Stimulated activated CD4-positive, alpha-beta T cell treated with anti-CD3 and anti-CD28 coated beads, Interleukin-2, amount 100 ng/mL, for 24 hours (primary cell): ENCODE measurements at places on chromosomes 4 and X.

DNA sequence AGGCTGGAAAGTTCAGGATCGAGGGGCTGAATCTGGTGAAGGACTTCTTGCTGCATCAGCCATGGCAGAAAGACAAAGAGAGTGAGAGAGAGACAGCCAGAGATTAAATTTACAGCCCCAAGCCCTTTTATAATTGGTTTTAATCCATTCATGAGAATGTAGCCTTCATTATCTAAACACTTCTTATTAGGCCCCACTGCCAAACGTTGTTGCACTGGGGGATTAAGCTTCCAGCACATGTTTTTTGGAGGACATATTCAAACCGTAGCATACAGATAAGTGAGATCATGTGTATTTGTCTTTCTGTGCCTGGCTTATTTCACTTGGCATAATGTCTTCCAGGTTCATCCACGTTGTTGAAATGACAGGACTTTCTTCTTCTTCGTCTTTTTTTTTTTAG, 524.7 kb downstream of the SPRY1 start:
- DNase-seq = no peak

DNA sequence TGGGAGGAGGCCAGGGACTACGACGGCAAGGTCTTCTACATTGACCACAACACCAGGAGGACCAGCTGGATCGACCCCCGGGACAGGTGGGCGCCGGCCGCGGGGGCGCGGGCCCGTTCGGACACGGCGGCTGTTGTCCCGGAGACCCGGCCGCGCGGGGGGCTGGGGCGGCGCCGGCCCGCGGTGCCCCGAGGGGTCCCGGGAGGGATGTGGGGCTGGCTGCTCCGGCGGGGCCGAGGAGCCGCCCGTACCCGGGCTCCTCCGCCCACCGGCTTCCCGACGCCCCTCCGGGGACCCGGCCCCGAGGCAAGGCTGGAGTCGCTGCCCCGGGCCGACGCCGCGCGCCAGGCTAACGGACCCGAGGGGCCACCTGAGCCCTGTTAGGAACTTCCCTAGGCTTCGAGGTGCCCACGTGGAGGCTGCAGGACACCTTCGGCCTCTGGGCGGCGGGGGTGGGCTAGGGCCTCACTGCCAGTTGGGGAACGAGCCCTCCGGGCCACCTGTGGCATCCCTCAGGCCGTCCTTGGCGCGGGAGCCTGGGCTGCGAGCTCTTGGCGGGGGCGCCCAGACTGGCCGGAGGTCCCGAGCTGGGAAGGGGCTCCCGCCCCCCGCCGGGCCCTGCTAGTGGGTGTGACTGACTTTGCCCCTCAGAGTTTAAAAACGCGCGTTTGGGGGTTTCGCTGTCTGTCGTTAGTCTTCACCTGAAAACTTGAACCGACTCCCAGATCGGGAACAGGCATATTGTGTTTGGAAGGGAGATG, 660 bp downstream of the WWC2 start:
- peak; percentile 17 for DNase-seq

- no peak for DNase-seq
Measured at GRCh38 chr4:47278631-47279030, 184.9 kb downstream of the COMMD8 start.

DNA sequence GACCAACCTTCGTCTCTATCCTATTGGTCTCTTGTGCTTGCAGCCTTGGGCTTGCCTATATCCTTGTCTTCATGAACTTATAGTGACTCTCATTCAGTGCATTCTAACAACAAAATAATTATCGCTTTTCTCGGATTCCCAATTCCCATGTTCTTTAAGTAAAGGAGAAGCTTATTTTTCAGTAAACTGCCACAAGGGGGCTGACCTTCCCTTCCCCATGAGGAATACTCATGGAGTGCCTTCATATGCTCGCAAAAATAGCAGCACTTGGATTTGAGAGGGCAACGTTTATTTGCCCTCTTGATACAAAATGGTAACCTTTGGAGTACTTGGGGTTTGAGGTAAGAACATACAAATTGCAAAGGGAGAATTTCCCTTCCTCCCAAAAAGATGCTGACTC, 183.2 kb upstream of the TENT5D start:
- no peak for DNase-seq

GRCh38 chr4:4269331-4269731, 20.6 kb downstream of the LYAR start:
- DNase-seq = no peak

- no peak for DNase-seq
Measured at GRCh38 chrX:48606091-48606490, 8.8 kb downstream of the WDR13 start.

DNA sequence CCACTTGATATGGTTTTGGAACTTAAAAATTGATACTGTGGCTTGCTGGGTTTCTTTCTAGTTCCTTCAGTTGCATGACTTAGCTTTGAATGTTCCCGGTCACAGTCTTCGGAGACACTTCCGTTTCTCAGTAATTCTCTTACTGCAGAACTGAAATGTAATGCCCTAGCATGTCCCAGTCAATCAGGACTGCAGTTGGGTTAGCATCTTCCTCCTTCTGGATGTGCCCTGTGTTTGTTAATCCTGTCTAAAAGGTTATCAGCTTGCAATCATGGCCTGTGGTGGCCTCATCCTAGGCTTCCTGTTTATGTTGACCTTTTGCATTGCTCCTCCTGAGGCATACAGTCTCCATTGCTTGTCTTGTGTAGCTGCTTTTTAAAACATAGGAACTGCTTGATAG, 275.9 kb downstream of the ARHGAP10 start:
- no peak for DNase-seq

DNA sequence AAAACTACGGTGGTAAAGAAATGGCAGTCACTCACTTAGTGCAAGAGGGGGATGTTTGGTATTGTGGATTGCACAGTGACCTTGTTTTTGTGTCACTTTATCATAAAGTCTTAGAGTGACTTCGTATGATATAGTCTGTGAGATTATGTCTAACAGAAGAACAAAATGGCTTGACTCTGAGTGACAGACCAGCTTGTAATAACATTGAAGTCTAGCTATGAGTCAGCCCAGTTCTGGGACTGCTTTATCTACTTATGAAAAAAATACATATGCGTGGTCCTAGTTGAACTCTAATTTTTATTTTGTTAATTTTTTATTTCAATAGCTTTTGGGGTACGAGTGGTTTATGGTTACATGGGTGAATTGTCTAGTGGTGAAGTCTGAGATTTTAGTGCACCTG, 20.0 kb downstream of the DCLK2 start:
- no peak for DNase-seq

DNA sequence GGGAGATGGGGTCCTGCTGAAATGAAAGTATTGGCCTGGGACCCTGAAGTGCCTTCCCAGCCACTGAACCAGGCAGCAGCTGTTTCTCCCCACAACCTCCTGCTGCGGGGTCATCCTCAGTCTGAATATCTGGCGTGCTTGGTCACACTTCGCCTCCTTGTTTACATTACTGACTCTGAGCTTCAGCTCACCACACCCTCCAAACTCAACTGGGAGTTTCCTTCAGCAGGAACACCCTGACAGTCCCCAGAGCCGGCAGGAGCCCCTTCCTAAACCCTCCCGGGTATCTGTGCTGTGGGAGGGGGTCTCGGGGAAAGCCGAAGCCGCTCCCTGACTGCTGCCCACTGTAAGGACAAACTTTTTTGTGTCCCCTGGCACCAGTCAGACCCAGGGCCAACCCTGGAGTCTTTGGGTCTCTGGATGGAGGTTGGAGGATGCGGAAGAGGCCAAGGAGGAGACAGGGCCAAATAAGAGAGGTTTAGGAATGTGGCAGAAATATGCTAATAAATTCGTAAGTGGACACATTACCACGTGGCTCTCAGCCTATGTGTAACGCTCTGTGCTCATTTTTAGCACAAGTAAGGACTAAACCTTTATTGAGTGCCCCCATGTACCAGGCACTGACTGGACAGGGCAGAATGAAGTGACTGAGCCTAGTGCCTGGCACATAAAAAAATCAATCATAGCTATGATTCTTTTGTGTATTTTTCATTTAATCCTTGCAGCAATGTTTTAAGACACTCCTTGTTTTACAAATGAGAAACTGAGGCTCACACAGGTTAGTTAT, 20.7 kb downstream of the FHDC1 start:
- no peak for DNase-seq

DNA sequence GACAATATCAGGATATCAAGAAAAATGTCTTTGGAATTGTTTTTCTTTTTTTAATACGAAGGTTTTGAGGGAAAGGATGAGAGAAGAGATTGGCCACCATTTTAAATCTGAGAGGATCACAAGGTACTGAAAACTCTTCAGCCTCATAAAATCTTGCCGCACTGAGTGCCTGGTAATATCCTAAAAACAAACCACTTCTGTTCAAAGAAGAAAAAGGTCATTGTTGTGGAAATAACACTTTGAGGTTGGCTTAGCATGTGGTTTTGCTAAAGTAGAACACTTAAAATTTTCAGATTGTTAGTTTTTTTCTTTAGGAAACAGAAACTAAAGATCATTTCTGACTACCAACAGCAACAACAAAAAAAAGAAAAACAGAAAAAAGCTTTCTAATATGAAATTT, 1.0 kb upstream of the CLDN22 start:
- DNase-seq = no peak

DNA sequence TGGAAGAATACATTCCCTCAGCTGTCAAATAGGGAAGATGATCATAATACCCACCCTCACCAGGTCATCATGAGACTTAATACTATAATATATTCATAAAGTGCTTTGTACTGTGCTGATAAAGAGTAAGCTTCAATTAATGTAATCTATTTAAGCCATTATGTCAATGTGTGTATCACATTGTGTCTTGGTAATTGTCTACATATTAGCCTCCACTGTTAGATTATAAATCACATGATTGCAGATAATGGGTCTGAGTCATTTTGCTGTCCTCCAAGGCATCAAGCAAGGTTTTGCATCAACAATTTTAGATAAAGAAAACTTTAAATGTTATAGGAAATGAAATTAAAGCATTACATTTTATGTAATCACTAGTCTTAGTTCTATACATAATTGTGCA, 45.2 kb upstream of the CEP135 start:
- DNase-seq = no peak

- no peak for DNase-seq
Measured at GRCh38 chr4:142379277-142380051, 466.6 kb downstream of the INPP4B start.

GRCh38 chr4:182272151-182272550, 28.9 kb downstream of the TENM3 start:
- no peak for DNase-seq

- DNase-seq = no peak
Measured at GRCh38 chr4:5096261-5096660, 45.0 kb downstream of the STK32B start.

DNA sequence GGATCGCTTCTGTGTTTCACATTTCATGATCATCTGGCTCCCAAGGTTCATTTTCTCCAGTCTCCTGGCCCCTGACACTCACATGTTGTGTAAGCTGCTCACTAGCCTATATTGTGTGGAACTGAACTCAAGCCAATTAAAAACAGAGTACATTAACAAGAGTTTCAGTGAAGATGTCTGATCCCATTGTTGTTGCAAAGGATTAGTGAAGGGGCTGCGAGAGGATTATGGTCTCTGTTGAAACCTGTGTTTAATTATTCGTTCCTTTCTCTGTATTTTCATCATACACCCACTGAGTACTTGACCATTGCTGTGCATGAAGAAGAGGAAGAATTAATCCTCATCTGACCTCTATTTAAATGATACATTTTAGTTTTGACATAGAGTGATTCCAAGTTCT, 54.7 kb downstream of the AFF2 start:
- DNase-seq = no peak

- no peak for DNase-seq
Measured at GRCh38 chr4:25609976-25610375, 45.7 kb upstream of the SLC34A2 start.

- DNase-seq = no peak
Measured at GRCh38 chr4:102007959-102008425, 217.5 kb downstream of the BANK1 start.

- no peak for DNase-seq
Measured at GRCh38 chr4:15684498-15684897, 2.9 kb downstream of the FAM200B start.

GRCh38 chr4:32192363-32192762, 1472.2 kb downstream of the PCDH7 start:
- DNase-seq = no peak

DNA sequence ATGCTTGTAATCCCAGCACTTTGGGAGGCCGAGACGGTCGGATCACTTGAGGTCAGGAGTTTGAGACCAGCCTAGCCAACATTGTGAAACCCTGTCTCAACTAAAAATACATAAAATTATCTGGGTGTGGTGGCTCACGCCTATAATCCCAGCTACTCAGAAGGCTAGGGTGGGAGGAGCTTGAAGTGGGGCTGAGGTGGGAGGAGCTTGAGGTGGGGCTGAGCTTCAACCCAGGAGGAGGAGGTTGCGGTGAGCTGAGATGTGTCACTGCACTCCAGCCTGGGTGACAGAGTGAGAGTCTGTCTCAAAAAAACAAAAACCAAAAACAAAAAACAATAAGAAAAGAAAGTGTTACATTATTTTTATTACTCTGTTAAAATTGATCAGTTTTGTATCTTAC, 1164.4 kb upstream of the IGFBP7 start:
- no peak for DNase-seq

GRCh38 chr4:1249148-1249730, 309 bp upstream of the CTBP1 start:
- peak; percentile 85 for DNase-seq

GRCh38 chrX:68462653-68463052, 29.4 kb upstream of the OPHN1 start:
- peak; percentile 14 for DNase-seq

DNA sequence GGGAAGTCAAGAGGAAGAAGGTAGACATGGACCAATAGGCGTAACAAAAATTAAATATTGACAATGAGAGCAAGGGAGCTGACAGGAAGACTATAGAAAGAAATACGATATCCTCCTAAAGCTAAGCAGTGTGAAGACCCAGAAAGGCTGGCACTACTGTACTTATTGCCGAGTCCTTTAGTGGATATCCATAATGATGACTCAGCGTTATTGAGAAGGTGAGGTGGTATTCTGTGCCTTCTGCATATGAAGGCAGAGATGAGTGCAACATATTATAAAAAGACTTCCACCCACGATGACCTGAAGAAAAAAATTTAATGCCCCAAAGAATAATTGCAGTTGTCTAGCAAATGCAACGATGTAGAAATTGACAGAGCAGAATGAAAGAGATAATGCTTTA, 13.0 kb upstream of the MCF2 start:
- no peak for DNase-seq
